Activated CD4-positive, alpha-beta T cell treated with anti-CD3 and anti-CD28 coated beads, Interleukin-2, amount 50 U/mL, for 48 hours (primary cell): ENCODE measurements at places on chromosomes 3 and 15.

DNA sequence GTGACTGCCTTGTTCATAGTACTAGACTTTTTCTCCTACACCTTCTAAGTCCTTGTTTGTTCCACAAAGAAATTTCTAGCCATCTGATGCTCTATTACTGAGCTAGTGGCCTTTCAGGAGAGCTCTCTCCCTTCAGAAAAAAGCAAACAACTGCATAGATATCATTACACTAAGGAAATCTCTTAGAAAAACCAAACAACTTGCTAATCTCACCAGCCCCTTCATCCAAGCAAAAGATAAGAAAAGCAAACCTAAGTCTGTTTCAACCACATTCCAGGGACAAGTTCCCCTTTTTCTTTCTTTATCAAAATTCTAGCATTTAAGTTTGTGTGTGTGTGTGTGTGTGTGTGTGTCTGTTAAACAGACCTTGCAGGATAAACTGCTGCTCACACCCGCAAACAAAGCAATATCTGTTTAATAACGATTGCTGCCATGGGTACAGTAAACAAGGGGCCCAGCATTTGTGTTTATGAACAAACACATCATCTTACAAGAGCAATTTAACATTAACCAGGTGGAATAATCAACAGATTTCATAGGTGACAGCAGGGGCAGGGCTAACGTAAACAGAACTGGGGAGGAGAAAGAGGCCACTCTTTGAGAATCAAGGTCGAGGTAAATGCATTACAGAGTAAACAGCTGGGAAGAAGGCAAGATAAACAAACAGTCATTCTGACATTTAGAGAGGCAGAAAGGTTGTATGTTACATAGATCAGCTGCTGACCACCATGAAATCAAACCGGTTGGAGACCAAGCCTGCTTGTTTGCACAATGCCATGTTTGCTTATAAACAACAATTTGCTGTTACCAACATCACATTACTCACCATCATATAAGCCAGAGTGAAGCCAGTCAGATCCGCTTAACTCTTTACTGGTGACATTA, 375.1 kb downstream of the FOXP1 start:
- DNase-seq, result no peak

DNA sequence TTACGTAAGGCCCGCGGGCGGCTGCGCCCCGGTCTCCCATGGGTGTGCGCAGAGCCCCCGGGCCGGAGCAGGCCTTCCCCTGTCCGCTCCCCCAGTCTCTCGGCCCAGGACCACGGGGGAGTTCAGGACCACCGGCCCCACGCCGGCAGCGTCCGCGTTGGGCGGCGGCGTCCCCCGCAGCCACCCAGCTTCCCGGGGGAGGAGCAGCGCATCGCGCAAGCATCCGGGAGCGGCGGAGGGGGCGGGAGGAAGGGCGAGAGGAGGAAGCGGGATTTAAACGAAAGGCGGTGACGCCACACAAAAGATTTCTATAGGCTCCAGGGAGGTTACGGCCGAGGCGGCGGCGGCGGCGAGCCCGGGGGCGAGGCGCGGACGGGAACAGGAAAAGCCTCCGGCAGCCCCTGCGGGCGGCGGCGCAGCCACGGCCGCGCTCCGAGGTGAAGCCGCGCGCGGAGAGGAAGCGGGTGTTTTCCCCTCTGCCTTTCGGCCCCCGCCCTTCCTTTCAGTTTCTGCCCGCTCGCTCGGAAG, at the start of gene TLNRD1:
TSS of gene TLNRD1 (plus strand) at position 300 of the 528 bp plus-strand sequence. CDS start 1,349 bp downstream, outside the sequence.
- peak; percentile 85 for DNase-seq

- no peak for DNase-seq
Measured at GRCh38 chr3:185831195-185831594, 6.4 kb upstream of the IGF2BP2 start.

GRCh38 chr3:12062605-12063004, 58.4 kb downstream of the SYN2 start:
- DNase-seq, result no peak

GRCh38 chr3:123499322-123499721, 50.4 kb upstream of the ADCY5 start:
- no peak for DNase-seq

- DNase-seq, result no peak
Measured at GRCh38 chr3:29576181-29576580, 295.3 kb downstream of the RBMS3 start.

GRCh38 chr3:189849262-189849661, 218.1 kb downstream of the TP63 start:
- DNase-seq, result no peak

DNA sequence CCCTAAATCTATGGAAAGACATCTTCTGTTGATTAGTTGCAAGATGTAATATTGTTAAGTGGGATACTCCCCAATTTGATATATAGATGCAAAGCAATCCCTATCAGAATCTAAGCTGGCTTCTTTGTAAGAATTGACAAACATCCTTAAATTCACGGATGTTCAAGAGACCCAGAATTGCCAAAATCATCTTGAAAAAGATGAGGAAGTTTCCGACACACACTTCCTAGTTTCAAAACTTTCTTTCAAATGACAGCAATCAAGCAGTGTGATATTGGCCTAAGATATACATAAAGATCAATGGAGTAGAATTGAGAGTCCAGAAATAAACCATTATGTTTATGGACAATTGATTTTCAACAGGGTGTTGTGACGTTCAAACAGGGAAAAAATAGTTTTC, 383.6 kb downstream of the LPP start:
- no peak for DNase-seq
